Ovary (tissue), 10 donors: ENCODE measurements at places on chromosomes 5 and 9. TPM values are rescaled to one million over a fixed set of nuclear protein-coding genes. Genes with fewer than 3 reads are reported as not detected.

NFIB gene
- total RNA-seq, result 53.0 TPM

- H3K27me3 ChIP-seq, result no peaks in the 10 kb centered on the region
- H3K36me3 ChIP-seq, result no peaks in the 10 kb centered on the region
- peaks cover 4% of the 10 kb centered on the region for H3K4me1 ChIP-seq
- H3K27ac ChIP-seq, result no peak overlapping the region
- H3K4me3 ChIP-seq, result no peak overlapping the region
- DNase-seq, result no peak
Measured at GRCh38 chr9:4262735-4263141, 37.1 kb downstream of the GLIS3 start.

- H3K4me3 ChIP-seq, result no peak overlapping the region
- H3K4me1 ChIP-seq, result no peaks in the 10 kb centered on the region
- no peak overlapping the region for H3K27ac ChIP-seq
Measured at GRCh38 chr5:172164769-172165212, 23.2 kb downstream of the STK10 start.

GRCh38 chr9:124257070-124257843 is 492 bp upstream of the NEK6 start:
- no peak for DNase-seq
- peak overlapping the region; percentile 52 for H3K4me3 ChIP-seq
- H3K27me3 ChIP-seq, result no peaks in the 10 kb centered on the region
- no peaks in the 10 kb centered on the region for H3K36me3 ChIP-seq
- no peak overlapping the region for H3K27ac ChIP-seq

DNA sequence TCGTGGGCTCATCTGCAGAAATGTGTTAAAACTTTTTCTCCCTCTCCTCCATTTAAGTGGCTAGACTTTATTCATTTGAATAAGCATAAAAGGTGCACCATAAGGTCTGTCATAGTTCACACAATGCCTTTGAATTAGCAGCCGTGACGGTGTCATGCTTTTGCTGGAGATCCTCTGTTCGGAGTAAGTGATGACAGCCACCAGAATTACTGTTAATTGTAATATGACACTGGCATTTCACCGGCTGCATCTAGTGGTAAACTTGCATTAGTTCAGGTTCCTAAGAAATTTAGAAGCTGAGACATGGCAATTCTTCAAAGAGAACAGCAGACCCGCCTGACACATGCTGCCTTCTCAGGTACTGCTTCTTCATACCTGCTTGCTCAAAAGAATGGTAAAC is 241.7 kb downstream of the EBF1 start:
- DNase-seq, result no peak
- no peak overlapping the region for H3K4me3 ChIP-seq
- H3K36me3 ChIP-seq, result no peaks in the 10 kb centered on the region
- H3K27me3 ChIP-seq, result no peaks in the 10 kb centered on the region
- H3K27ac ChIP-seq, result no peak overlapping the region

ARID3C gene
- not detected for total RNA-seq

GRCh38 chr5:148491793-148492184 is 108.0 kb downstream of the FBXO38 start:
- H3K4me3 ChIP-seq, result no peak overlapping the region
- no peaks in the 10 kb centered on the region for H3K27me3 ChIP-seq
- H3K4me1 ChIP-seq, result no peaks in the 10 kb centered on the region
- H3K36me3 ChIP-seq, result no peaks in the 10 kb centered on the region

DNA sequence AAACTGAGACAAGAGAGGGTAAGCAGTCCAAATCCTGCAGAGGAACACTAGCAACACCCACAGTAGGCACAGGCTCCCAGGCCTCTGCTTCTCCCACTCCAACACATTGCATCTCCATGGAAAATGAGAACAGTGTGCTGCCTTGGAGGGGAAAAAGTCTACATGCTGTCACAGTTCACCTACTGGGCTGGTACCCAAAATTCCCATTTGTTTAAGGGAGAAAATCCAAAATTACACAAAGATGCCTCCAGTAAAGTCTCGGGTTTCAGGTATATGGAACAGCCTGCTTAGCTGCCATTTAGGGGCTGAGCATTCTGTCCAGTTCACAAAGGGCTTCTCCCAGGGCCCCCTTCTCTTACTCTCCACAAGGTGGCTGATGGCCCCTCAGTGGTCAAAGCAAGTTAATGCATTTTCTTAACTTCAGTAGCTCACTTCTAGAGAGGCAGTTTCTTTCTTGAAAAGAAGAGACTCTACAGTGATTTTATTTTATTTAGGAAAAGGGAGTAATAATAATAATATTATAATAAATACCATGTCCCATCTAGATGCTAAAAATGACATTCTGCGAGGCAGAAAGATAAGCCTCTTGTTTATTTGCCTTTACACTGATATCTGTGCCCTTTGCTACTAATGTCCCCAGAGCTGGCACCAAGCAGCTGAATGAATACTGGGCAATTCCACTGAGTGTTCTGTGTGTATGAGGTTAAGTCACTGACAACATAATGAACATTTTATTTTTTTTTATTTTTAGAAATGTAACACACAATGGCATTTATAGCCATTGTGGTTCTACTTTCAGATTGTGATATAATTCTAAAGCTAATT is 89.4 kb downstream of the RGS7BP start:
- H3K36me3 ChIP-seq, result no peaks in the 10 kb centered on the region
- H3K4me1 ChIP-seq, result peaks cover 1% of the 10 kb centered on the region
- H3K27me3 ChIP-seq, result no peaks in the 10 kb centered on the region
- no peak overlapping the region for H3K27ac ChIP-seq

GRCh38 chr9:128405077-128405779 is 15.4 kb upstream of the CERCAM start:
- no peak overlapping the region for H3K4me3 ChIP-seq
- no peaks in the 10 kb centered on the region for H3K4me1 ChIP-seq
- H3K27ac ChIP-seq, result no peak overlapping the region
- no peaks in the 10 kb centered on the region for H3K36me3 ChIP-seq
- H3K27me3 ChIP-seq, result no peaks in the 10 kb centered on the region
- no peak for DNase-seq

- DNase-seq, result no peak
- H3K27me3 ChIP-seq, result no peaks in the 10 kb centered on the region
- H3K4me3 ChIP-seq, result no peak overlapping the region
- no peak overlapping the region for H3K27ac ChIP-seq
- H3K36me3 ChIP-seq, result no peaks in the 10 kb centered on the region
- peaks cover 5% of the 10 kb centered on the region for H3K4me1 ChIP-seq
Measured at GRCh38 chr5:76787237-76787636, 31.6 kb upstream of the F2RL1 start.

- H3K4me1 ChIP-seq, result no peaks in the 10 kb centered on the region
- H3K27ac ChIP-seq, result no peak overlapping the region
- H3K27me3 ChIP-seq, result no peaks in the 10 kb centered on the region
- DNase-seq, result no peak
- H3K4me3 ChIP-seq, result no peak overlapping the region
Measured at GRCh38 chr5:2000591-2000990, 117.9 kb upstream of the IRX4 start.

GRCh38 chr5:154826-155225 is 36.5 kb upstream of the LRRC14B start:
- no peak overlapping the region for H3K4me3 ChIP-seq
- no peaks in the 10 kb centered on the region for H3K36me3 ChIP-seq
- H3K4me1 ChIP-seq, result peaks cover 2% of the 10 kb centered on the region

RLN1 gene
- total RNA-seq, result 1.4 TPM

- H3K27ac ChIP-seq, result no peak overlapping the region
- H3K4me3 ChIP-seq, result no peak overlapping the region
- DNase-seq, result no peak
- H3K4me1 ChIP-seq, result no peaks in the 10 kb centered on the region
- no peaks in the 10 kb centered on the region for H3K36me3 ChIP-seq
- no peaks in the 10 kb centered on the region for H3K27me3 ChIP-seq
Measured at GRCh38 chr9:73609381-73609780, 457.7 kb downstream of the ANXA1 start.

ZNF169 gene
- total RNA-seq, result 6.6 TPM

GRCh38 chr5:122458278-122458872 is 146.3 kb downstream of the SNCAIP start:
- no peak overlapping the region for H3K4me3 ChIP-seq
- no peak overlapping the region for H3K27ac ChIP-seq
- H3K36me3 ChIP-seq, result no peaks in the 10 kb centered on the region
- no peaks in the 10 kb centered on the region for H3K27me3 ChIP-seq

DNA sequence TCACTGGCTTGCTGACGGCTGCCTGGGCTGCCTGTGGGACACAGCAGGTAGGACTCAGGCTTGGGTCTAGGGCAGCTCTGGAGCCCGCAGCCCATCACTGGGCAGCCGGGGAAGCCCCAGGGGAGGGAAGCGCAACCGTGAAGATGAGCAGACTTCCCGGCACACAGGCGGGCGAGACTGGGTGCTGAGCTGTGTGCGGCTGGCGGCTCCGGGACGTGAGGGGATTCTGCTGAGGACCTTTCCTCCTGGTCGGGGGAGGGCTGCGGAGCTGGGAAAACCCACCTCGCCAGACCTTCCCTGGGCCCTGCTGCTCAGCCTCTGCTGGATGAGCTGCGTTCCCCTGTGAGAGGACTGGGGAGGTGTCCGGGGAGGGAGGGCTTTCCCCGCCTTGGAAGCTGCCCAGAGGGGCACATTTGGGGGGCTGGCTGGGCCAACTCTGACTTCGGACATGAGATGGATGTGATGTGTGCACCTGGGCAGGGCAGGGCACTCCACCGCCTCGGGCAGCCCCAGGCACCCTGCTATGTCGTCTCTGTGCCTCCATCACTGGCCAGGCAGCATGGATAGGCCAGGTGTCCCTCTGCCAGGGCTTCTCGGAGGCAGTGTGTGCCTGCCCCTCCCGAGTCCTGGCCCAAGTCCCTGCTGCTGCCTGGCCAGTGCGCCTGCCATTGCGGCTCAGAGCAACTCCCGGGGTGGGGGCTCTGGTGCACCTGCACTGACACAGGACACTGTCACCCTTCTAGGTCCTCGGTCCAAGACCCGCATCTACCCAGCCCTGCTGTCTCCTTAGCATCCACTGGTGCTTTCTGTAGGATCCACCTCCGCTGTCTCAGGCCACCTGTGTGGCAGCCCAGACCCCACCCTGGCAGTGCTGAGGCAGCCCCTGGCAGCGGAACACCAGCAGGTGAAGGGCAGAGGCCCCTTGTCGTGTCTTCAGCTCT is 66.4 kb downstream of the COL5A1 start:
- peak overlapping the region; percentile 55 for H3K27ac ChIP-seq
- H3K36me3 ChIP-seq, result no peaks in the 10 kb centered on the region
- no peaks in the 10 kb centered on the region for H3K27me3 ChIP-seq
- H3K4me3 ChIP-seq, result no peak overlapping the region
- no peak for DNase-seq

KIF24 gene
- total RNA-seq, result 0.53 TPM

PPP2R2B gene
- 1.1 TPM for total RNA-seq

DNA sequence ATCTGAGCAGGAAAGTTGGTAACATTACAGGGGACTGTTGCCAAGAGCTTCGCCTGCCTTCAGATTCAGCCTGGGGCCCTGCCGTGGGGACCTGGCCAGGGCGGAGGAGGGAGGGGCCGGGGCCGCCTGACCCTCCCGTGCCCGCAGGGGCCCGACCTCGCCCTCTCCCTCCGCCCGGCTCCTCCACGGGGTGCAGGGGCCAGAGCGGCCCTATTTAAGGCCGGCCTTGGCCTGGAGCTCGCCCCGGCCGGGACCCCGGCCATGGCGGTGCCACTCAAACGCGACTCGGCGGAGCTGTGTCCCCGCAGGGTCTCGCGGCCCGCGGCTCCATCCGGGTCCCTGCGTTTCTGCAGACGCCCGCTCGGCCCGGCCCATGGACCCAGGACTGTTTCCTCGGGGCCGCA is 757 bp downstream of the TMEM250 start:
- no peaks in the 10 kb centered on the region for H3K27me3 ChIP-seq
- peak overlapping the region; percentile 76 for H3K27ac ChIP-seq
- H3K4me1 ChIP-seq, result peaks cover 5% of the 10 kb centered on the region
- H3K36me3 ChIP-seq, result no peaks in the 10 kb centered on the region
- no peak for DNase-seq

ECM2 gene
- total RNA-seq, result 80.2 TPM

DNA sequence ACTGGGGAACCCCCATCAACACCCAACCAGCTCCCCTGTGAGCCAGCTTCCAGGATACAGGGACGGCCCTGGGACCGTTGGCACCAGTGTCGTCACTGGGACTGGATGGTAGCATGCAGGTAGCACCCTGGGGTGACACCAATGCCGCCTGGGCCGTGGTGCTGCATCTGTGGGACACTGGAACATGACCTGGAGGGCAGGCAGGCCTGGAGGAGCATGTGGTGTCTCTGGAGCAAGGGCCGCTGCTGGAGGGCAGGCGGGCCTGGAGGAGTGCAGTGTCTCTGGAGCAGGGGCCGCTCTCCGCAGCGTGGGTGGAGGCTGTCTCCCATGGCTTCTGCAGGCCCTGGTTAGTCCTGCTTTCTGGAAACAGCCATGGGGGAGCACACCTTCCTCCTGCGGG is 13.1 kb downstream of the LPCAT1 start:
- peak; percentile 8 for DNase-seq
- no peak overlapping the region for H3K4me3 ChIP-seq

DNA sequence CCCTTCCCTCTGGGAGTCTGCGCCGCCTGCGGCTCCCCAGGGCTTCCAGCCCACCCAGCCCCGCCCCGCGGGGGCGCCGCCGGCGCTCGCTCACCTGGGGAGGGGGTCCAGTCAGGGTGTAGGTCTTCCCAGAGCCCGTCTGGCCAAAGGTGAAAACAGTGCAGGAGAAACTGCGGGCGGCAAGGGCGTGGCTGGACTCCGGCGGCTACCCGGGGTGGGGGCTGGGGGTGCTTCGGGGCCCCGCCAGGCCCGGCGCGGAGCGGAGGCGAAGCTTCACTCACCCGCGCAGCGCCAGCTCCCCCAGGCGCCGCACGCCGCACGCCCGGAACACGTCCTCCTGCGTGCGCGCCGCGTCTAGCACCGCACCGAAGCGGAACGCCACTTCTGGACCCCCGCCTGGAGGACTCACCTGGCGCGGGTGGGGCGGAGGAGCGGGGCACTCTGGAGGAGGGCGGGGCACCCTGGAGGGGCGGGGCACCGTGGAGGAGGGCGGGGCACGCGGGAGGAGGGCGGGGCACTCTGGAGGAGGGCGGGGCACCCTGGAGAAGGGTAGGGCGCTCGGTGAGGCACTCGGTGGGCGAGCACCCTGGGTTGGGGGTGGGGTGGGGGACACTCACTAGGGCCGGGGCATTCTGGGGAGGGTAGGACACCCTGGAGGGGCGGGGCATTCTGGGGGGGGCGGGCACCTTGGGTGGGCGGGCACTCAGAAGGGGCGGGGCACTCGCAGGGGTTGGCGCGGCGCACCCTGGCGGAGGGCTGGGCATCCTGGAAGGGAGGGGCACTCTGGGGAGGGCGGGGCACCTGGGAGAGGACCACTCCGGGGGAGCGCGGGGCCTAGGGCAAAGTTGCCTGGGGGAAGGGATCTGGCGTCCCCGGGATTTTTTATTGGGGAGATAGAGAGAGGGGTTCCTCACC is 814 bp downstream of the KIF12 start:
- DNase-seq, result no peak
- no peaks in the 10 kb centered on the region for H3K36me3 ChIP-seq
- H3K27me3 ChIP-seq, result no peaks in the 10 kb centered on the region
- peaks cover 5% of the 10 kb centered on the region for H3K4me1 ChIP-seq
- peak overlapping the region; percentile 19 for H3K4me3 ChIP-seq

GRCh38 chr5:172801179-172801671 is 30.2 kb upstream of the DUSP1 start:
- H3K4me3 ChIP-seq, result no peak overlapping the region
- DNase-seq, result no peak
- H3K27ac ChIP-seq, result no peak overlapping the region
- H3K27me3 ChIP-seq, result no peaks in the 10 kb centered on the region
- no peaks in the 10 kb centered on the region for H3K36me3 ChIP-seq

RNF180 gene
- total RNA-seq, result 21.0 TPM
